Immature natural killer cell (primary cell): ENCODE measurements at places on chromosomes 12 and 14. TPM values are rescaled to one million over a fixed set of nuclear protein-coding genes. Genes with fewer than 3 reads are reported as not detected.

Gene VWF
- not detected for polyA plus RNA-seq

Gene CAMKK2
- 12.6 TPM for polyA plus RNA-seq

Gene PIWIL1
- polyA plus RNA-seq = not detected

Gene TBX5
- polyA plus RNA-seq = not detected

Gene GNB3
- polyA plus RNA-seq = not detected

Gene FANCM
- polyA plus RNA-seq = 1.9 TPM

Gene IL31
- polyA plus RNA-seq = not detected

Gene EML1
- not detected for polyA plus RNA-seq

Gene CDK2
- polyA plus RNA-seq = 27.7 TPM

Gene KRT83
- not detected for polyA plus RNA-seq

Gene SIX6
- not detected for polyA plus RNA-seq

DNA sequence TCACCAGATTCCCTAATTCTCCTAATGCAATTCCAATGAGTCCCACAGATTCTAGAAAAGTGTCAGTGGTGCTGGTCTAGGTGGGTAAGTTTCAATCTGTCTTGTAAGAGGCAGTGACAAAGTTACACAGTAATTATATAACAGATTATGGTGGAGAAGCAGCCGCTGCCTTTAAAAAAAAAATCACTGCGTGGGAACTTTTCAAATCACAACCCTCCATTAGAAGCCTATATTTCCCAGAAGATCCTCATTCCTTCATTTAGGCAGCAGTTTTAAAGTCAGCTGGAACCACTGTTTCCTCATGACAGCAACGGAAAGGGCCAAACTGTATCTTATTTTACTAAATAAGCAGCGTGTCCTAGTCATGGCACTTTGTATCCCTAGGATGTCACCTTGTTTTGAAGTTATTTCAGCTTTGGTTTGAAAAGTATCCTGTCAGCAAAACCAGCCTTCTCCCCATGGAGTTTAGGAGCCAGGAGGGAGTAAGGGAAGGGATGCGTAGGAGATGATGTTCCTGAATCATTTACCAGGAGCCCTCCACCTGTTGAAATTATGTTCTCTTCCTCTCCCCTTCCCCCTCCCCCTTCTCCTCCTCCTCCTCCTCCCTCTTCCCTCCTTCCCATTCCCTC is 27.7 kb upstream of the DUSP6 start:
- DNase-seq = no peak

DNA sequence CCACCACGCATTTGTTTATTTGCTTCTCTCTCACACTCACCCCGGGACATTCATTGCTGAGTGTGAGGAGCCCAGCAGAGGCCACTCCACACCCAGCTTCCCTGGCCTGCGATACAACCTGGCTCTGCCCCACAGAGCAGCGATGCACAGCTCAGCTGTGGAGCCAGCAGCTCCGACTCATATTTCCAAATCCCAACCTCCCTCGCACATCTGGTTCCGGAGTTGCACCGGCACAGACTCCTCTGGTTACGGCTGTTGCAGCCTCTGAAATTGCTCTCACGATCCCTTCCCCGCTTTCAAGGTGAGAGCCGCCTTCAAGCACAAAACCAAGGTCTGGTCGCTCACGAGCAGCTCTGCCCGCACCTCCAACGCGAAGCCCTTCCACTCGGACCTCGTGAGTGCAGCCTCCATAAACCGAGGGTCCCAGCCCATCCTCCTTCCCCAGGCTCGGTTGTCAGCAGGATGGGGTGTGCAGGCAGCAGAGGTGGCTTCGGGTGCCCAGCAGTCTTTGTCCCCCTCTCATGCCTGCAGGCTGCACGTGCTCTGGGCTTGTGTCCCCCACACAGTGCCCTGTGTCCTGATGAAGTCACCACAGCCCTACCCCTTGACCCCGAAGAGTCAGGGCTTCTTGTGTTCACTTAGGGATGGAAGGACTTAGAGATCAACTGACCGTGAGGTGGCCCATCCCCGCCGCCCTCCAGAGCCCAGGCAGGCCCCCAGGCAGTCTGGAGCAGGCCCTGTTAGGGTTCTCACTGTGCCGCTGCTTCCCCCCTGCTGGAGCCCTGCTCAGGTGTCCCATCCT is 184.3 kb downstream of the ADGRD1 start:
- DNase-seq = no peak

DNA sequence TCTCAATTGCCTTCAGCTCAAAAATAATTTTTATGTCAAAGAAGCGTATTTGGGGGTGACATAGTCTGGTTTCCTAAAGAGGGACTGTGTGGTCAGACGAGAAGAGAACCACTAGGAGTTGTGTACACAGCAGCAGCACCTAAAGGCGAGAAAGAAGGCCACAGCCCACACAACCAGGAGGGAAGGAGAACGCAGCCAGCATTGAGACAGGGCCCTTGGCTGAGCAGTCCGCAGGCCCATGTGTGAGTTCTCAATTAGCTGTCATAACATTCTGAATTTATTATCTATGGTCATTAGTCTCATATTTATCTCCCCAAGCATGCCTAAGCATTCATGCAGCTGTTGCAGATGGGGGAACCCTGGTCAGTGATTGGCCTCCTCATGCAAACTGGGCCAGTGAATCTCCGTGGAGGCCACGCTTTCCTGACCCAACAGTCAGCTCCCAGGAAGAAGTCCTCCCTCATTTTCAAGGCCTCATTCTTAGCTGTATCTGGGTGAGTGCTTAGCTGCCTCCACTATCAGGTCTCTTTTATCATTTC is 81.2 kb upstream of the ATF7IP start:
- DNase-seq = peak; percentile 46

DNA sequence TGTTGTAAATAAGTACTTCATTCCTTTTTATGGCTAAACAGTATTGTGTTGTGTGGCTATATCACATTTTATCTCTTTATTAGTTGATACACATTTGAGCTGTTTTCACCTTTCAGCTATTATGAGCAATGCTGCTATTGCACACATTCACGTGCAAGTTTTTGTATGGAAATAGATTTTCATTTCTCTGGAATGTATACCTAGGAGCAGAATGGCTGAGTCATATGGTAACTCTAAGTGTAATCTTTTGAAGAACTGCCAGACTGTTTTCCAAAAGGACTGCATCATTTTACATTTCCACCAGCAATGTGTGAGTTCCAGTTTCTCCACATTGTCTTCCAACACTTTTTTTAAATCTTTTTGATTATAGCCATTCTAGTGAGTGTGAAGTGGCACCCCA is 134.0 kb downstream of the SRGAP1 start:
- no peak for DNase-seq

GRCh38 chr14:101370593-101371569 is 190.4 kb upstream of the DIO3 start:
- no peak for DNase-seq

DNA sequence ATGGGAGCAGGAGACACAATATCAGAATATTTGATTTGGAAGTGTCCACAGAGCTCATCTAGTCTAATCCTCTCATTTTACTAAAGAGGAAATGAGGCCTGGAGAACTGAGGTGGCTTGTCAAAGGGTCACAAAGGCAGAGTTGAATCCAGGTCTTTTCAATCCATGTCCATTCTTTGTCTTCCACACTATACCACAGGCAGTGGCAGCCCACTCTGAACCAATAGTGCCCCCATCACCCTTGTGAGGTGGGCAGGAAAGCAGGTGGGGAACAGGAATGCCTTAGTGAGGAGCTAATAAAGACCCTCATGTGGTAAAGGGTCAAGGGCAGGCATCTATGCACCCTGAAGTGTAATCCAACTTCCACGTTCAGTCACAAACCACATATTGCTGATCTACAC is 134.8 kb upstream of the EGLN3 start:
- no peak for DNase-seq

DNA sequence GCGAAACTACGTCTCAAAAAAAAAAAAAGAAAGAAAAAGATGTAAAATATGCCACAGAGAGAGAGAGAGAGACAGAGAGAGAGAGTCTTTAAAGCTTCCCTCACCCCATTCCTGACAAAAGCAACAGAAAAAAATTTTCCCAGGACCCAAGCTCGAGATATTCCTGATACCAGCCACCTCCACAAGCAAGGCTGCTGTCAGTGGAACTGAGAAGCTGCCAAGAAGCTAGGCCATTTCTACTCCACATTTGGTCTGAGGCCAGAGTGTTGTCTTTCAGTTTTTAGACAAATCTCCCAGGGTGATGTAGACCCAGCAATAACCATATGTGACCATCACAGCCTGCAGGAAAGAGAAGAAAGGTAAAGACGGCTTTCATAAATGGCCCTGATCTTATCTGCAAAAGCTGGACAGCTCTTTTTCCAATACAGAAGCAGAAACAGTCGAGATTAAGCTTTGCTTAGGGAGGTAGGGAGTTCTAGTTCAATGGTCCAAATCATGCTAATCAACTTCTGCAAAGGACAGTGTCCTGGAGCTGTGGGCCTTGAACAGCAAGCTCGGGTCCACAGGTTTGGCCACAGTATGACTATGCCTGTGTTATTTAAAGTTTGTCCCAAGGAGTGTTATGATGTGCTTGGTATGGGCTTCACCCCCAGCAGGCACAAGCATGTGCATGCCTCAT is 130.3 kb upstream of the NUDT4 start:
- DNase-seq = no peak

GRCh38 chr12:46351886-46352650 is 20.5 kb downstream of the SLC38A2 start:
- no peak for DNase-seq

GRCh38 chr14:71355324-71356201 is 448.3 kb downstream of the PCNX1 start:
- no peak for DNase-seq

- no peak for DNase-seq
Observed at GRCh38 chr12:71439613-71440344, at the start of gene LGR5. Gene LGR5, plus strand, starts transcription at chr12:71439798. Its CDS starts 283 bp downstream, at chr12:71440081.

DNA sequence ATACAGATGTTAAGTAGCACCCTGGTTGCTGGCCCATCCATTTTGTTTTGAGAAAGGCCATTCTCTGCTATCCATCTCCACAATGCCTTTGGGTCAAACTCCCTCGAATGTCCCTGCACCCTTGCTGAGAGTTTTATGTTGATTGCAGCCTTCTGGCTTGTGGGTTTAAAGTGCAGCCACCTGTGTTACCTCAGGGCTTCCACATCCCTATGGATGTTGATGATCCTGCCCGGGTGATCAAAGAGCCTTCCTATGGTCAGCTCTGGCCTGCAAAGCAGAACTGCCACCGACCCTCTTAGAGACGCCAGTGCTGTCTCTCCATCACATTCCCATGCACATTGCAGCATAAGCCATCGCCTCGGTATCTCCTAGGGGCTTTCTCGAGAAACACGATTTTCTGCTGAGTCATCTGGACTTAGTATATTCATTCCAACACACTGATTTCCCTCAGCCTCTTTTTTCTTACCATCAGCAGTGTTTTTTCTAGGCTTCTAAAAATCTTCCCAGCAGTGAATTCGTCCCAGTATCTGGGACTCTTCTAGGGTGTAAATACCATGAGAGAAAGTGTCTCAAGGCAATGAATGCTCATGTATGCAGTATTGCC is 585.7 kb upstream of the TMEM132C start:
- DNase-seq = no peak

DNA sequence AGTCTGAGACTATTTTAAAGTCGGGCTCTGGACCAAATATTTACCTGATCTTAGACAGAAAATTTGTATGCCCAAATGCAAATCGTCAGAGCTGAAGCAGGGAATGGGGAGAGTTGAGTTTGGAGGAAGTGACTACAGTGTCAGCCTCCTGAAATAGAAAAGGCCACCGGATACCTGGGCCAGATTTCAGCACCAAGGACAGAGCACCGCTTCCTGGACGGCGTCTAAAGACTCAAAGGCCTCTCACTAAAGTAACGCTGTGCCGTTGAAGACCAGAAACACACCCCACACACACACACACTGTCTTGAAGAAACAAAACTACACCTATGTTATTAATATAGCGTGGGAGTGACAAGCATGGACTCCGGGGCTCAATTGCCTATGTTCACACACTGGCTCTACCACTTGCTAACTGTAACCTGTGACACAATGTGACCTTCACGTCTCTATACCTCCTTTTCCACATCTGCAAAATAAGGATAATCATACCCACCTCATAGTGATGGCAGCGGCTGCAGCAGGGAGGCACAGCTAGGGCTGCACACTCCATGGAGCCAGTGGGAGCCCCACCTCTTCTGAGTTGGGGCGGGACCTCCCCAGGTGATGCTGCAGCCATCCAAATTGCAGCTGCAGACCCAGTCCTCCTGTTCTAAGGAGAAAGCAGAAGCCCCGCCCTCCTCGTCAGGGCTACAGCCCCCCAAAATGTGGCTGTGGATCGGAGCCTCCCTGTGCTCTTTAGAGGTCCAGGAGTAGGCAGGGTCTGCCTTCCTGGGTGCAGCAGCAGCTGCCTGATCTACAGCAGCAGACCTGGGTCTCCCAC is 35.6 kb downstream of the KRT76 start:
- peak; percentile 46 for DNase-seq

DNA sequence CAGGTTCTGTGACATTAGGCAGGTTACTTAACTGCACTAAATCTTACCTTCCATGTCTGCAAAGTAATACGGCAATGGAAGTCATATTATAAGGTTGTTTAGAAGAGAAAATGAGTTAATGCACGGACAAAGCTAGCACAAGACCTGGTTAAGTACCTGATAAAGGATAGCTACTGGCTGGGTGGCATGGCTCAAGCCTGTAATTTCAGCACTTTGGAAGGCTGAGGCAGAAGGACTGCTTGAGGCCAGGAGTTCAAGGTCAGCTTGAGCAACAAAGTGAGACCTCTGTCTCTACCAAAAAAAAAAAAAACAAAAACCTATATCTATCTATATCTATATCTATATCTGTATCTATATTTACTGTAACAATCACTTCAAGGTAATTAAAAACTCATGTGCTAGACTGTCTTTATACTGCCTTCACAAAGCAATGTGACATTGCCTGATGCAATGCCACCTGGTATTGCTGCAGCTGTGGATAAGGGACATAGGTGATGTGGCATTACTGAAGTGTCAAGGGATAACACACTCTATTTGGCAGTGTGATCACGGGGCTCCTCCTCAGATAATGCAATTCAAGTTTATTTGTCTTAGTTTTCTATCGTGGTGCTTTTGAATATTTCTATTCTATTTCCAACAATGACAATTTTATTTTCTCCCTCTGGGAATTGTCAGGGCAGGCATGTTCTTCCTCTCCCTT is 107.1 kb downstream of the PAX9 start:
- DNase-seq = no peak

- DNase-seq = no peak
Observed at GRCh38 chr12:6866163-6866919, 990 bp upstream of the TPI1 start.

GRCh38 chr12:48002414-48002730 is 1.9 kb downstream of the COL2A1 start:
- DNase-seq = no peak

DNA sequence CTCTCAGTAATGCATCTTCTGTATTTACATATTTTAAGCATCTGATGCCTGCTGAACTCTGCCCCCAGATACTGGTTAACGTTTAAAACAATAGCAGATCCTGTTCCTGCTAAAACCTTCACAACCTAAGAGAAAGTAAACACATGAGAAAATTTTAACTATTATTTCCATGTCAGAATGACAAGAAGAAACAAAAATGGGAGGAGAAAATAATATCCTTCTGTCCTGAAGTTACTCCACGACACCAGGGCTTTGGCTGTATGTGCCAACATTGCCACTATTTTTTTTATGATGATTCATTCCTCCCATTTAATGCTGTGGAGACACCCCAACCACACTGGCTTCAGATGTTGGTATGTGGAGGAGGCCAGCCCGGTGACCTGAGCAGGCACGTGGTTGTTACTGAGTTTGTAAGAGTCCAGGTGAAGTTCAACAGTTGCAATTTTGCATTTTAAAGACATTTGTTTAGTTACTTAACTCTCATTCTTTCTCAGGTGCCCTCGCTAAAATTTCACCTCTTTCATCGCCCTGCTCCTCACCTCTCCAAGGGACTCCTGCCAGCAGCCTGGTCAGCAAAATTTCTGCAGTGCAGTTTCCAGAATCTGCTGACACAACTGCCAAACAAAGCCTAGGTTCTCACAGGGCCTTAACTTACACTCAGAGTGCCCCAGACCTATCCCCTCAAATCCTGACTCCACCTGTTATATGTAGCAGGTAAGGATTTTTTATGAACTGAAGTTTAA is 65.5 kb upstream of the SLCO1C1 start:
- DNase-seq = no peak
